Sigmoid colon (tissue), 7 donors: ENCODE measurements at places on chromosomes 2 and 18. TPM values are rescaled to one million over a fixed set of nuclear protein-coding genes. Genes with fewer than 3 reads are reported as not detected.

OSR1 gene
- 33.0 TPM for total RNA-seq

PRSS56 gene
- not detected for total RNA-seq

GDF7 gene
- total RNA-seq = 1.6 TPM

STAT4 gene
- total RNA-seq = 0.71 TPM

ANKRD53 gene
- 0.49 TPM for total RNA-seq

MAB21L4 gene
- total RNA-seq = not detected

CFC1 gene
- total RNA-seq = not detected

GRCh38 chr2:199223791-199224190 is 233.9 kb downstream of the SATB2 start:
- no peaks in the 10 kb centered on the region for H3K27me3 ChIP-seq
- no peak overlapping the region for H3K27ac ChIP-seq
- no peaks in the 10 kb centered on the region for H3K36me3 ChIP-seq
- no peaks in the 10 kb centered on the region for H3K4me1 ChIP-seq
- no peak for DNase-seq

GRCh38 chr2:45648636-45649035 is 2.8 kb upstream of the PRKCE start:
- no peak for DNase-seq
- no peaks in the 10 kb centered on the region for H3K4me1 ChIP-seq

DNA sequence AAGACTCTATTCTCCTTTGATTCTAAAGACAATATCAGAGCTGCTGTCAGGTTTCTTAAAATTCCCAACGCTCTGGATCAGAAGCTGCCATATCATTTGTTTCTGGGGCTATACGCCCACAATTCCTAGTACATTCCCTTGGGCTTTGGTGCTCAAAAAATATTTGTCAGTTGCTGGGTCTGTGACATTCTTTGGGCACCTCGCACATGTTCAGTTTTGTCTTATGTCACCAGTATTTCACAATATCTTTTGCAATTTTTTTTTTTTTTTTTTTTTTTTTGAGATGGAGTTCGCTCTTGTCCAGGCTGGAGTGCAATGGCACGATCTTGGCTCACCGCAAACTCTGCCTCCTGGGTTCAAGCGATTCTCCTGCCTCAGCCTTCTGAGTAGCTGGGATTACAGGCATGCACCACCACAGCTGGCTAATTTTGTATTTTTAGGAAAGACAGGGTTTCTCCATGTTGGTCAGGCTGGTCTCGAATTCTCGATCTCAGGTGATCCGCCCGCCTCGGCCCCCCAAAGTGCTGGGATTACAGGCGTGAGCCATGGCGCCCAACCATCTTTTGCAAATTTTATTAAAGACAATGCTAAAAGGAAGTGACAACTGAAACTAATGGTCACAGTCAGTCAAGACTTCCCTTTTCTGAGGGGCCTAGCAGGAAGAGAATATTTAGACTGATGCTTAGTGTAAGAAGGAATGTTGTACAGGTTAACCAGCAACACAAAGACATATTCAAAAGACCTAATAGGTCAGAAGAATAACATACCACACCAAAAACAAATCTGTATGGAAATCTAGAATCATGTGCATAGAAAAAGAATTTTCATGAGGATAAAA is 6.8 kb downstream of the ZNF397 start:
- no peaks in the 10 kb centered on the region for H3K4me1 ChIP-seq
- H3K27ac ChIP-seq = no peak overlapping the region
- H3K27me3 ChIP-seq = no peaks in the 10 kb centered on the region
- no peak overlapping the region for H3K4me3 ChIP-seq

DNA sequence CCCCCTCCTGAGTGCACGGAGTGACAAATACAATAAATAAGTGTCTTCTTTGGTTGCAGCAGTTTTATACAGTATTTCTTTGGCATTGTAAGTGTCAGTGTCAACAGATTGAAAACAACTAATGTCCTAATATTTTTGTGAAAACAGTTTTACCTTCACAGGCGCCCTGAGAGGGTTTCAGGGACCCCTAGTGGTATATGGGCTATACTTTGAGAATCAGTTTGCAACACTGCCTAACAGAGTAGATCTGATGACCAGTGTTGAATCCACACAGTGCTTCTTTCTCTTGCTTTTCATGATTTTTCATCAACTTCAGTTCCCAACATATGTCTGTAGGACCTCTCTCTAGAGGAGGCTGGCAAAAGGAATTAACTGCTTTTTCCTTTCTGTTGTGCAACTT is 162.2 kb downstream of the PRPF40A start:
- no peaks in the 10 kb centered on the region for H3K4me1 ChIP-seq
- no peak for DNase-seq
- H3K4me3 ChIP-seq = no peak overlapping the region
- no peaks in the 10 kb centered on the region for H3K27me3 ChIP-seq

GRCh38 chr2:206260188-206261012 is 14.1 kb upstream of the ZDBF2 start:
- no peaks in the 10 kb centered on the region for H3K36me3 ChIP-seq
- no peak overlapping the region for H3K27ac ChIP-seq
- peaks cover 6% of the 10 kb centered on the region for H3K4me1 ChIP-seq
- no peak for DNase-seq
- H3K4me3 ChIP-seq = no peak overlapping the region
- peaks cover 99% of the 10 kb centered on the region for H3K27me3 ChIP-seq

DNA sequence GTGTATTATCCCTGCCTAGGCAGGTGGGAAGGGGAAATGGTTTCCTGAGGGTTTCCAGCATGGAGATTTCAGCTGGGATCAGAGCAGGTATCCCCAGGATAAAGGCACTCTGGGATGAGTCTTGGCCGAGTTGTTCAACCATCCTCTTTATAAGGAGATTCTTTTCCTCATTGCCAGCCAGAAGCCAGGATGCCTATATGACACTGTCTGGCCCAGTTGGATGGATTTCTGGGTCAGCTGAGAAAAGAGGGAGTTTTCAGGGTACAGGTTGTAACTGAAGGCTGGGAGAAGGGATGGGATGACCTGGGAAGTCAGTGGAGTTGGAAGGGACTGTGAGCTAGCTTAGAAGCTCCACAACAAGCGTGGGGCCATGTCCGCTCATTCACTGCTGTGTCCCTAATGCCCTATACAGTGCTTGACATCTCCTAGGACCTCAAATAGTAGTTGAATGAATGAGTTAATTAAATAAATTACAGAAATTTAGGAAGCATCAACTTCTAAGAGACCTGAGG is 8.3 kb downstream of the RHOB start:
- H3K36me3 ChIP-seq = no peaks in the 10 kb centered on the region
- no peak overlapping the region for H3K4me3 ChIP-seq
- peak; percentile 40 for DNase-seq
- no peaks in the 10 kb centered on the region for H3K4me1 ChIP-seq
- peak overlapping the region; percentile 98 for H3K27ac ChIP-seq

- no peak overlapping the region for H3K27ac ChIP-seq
- DNase-seq = no peak
- H3K36me3 ChIP-seq = no peaks in the 10 kb centered on the region
- H3K4me3 ChIP-seq = no peak overlapping the region
- no peaks in the 10 kb centered on the region for H3K27me3 ChIP-seq
These were observed 84.0 kb downstream of the PTGR3 start for GRCh38 chr18:75124991-75125381.

DNA sequence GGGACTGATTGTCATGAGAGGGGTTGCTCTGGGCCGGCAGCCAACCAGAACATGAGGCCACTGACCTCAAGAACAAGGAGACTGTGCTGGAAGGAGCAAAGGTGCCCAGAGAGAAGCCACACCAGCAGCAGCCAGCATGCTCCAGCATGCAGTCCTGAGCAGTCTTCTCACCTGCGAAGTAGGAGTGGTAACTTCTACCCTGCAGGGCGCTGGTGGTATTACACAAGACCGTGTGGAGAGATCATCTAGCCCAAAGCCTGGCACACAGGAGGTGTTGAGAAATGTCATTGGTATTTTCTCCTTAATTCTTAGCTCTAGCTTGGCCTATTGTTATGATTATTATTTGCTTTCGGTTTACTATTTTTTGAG is 132.7 kb downstream of the TSN start:
- no peaks in the 10 kb centered on the region for H3K4me1 ChIP-seq
- DNase-seq = no peak
- no peak overlapping the region for H3K27ac ChIP-seq
- H3K4me3 ChIP-seq = no peak overlapping the region
- H3K27me3 ChIP-seq = no peaks in the 10 kb centered on the region

DNA sequence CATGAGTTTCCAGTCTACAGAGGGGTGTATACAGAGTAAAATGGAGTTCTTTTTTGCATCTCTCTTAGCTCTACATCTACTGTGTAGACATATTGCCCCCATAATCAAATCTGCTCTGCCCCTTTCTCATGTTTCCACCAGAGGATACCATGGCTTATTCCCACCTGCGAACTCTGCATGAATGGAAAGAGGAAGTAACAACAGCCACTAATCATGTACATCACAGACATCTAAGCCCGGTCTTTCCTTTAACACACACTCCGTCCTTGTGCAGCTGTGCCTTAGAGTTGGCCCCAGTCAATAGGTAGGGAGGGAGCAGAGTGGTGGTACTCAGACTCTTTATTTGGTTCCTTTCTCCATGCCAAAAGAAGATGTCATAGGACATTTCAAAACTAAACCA is 147.3 kb upstream of the NRP2 start:
- no peaks in the 10 kb centered on the region for H3K27me3 ChIP-seq
- H3K4me3 ChIP-seq = no peak overlapping the region
- no peak overlapping the region for H3K27ac ChIP-seq
